ENCODE measurements at places on chromosomes 5 and 9.

- no peak for DNase-seq
These were observed 155.7 kb upstream of the EFNA5 start for GRCh38 chr5:107826311-107827000.

DNA sequence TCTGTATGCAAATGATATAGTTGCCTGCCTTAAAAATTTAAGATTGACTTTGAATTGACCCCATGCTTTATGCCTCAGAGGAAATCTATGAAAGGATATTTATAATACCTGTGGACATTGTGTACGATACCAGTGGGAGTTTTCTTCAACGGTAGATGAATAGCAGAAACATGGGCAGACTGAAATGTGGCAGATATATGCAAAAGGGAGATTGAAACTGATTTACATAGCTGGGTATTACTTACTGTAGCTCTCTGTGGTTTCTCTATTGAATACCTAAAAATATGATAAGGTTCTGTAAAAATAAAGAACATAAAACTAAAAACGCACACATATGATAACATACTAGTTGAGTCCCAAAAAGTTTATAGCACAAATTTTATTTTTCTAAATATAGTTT is 345.2 kb upstream of the PCSK5 start:
- DNase-seq = no peak

- peak; percentile 31 for DNase-seq
These were observed 15.3 kb upstream of the RNF130 start for GRCh38 chr5:180086816-180087399.

DNA sequence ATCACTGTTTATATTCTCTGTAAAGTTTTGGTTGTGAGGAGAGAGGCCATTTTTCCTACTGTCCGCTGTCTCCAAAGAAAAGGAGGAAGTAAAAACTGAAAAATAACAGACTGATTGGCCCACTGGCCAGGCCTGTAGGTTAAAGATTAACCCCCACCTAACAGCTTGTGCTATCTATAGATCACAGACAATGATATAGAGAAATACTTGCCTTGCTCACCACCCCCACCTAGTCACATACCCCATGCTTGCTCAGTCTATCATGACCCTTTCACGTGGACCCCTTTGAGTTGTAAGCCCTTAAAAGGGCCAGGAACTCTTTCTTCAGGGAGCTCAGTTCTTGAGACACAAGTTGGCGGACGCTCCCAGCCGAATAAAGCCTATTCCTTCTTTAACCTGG is 357.4 kb downstream of the PRDM9 start:
- DNase-seq = peak; percentile 79

- DNase-seq = no peak
These were observed 28.4 kb upstream of the TLE1 start for GRCh38 chr9:81717747-81718077.

DNA sequence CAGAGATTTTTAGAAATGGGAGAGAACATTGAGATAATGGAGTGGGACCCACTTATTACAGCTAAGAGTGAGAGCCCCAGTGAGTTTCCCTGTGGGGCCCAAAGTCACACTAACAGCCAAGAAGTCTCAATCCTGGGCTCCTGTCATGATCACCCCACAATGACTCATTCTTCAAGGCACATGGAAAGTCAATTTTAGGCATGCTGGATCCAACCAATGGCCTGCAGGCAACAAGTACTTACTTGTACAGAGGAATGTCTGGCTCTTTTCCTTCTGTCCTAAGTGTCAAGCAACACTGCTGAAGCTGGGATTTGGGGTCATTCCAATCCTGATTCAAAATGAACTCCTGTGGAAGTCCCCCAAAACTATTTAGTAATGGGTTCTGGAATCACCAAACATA is 123.1 kb downstream of the DROSHA start:
- no peak for DNase-seq

- DNase-seq = no peak
These were observed 338.9 kb upstream of the KLF9 start for GRCh38 chr9:70753311-70753710.

DNA sequence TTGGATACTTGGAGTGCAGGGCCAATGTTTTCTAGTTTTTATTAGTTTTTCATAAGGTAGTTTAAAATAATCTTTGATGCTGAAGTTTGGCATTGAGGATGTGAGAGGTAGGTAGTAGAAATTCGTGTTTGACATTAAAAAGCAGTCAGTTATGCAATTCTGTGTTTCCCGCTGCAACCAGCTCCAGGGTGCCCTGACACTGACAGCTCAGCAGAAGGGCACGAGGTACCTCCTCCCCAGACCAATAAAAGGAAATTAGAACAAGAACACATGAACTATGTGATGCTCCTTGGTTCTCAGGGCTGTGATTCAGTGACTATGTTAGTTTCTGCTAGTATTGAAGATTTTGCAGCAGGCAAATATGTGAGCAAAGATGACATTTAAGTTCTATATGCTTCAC is 40.2 kb downstream of the NSUN2 start:
- no peak for DNase-seq

GRCh38 chr5:112846556-112846955 is 14.5 kb upstream of the SRP19 start:
- no peak for DNase-seq

- no peak for DNase-seq
These were observed 310.9 kb downstream of the TRIM36 start for GRCh38 chr5:114858665-114859437.

GRCh38 chr5:178396796-178397720 is 164.5 kb upstream of the PHYKPL start:
- no peak for DNase-seq

DNA sequence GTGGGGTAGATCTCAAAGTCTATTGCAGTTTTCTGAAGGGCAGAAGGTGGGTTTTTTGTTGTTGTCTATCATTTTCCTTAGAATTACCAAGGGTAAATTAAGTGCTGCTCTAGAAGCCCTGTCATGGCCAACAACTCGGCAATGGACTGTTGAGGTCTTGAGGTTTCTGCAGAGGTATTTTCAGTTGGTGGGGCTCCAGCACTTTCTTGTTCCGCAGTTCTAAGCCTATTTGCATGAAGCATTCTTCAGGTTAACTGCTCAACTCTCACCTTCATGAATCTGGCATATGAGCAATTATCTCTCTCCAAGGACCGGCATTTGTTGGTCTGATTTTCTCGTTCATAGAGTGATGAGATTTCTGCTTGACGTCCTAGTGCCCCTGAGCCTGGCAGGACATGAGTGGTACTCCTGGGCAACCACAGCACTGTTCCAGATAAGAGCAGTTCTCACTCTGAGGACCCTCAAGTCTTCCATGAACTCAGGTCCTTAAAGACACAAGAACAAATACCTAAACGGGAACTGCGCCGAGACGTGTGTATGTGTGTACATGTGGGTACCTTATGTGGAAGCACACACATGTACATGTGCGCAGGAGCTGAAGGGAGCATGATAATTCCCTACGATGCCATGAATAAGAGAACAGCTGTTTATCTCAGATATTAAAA is 544.5 kb downstream of the CSNK1G3 start:
- no peak for DNase-seq

DNA sequence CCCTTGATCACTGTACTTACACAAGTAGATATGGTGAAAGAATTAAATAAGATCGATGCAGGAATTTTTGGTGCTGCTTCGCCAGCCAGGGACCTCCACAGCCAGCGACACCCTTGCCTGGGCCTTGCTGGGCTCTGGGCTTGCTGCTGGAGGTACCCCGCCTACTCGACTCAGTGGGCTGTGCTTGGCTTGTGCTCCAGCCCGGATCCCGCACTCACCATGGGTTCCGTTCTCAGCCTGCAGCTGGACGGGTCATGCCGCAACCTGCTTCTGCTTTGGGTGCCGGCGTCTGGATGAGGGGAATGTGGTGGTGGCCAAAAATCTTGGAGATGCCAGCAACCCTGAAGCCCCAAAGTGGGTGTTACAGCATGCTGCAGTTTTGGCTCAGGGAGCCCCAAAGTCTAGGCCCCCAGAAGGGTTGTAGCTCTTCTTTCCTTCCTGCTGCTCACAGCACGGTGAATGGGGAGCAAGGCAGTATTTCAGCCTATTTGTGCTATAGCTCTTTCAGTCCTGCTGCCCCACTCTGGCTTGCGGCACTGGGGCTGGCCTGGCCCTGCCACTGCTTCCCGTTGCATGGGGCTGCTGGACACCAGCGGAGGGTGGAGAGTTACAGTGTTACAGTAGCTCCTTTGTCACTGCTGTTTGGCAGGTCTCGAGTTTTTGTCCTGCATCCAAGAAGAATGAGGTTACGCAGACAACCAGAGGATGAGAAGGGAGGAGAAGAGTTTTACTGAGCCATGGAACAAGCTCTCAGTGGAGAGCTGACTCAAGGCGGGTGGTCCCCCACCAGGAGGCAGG is 48.0 kb downstream of the TARS1 start:
- no peak for DNase-seq

- DNase-seq = no peak
These were observed 194.3 kb upstream of the TRPC7 start for GRCh38 chr5:136559651-136560050.

DNA sequence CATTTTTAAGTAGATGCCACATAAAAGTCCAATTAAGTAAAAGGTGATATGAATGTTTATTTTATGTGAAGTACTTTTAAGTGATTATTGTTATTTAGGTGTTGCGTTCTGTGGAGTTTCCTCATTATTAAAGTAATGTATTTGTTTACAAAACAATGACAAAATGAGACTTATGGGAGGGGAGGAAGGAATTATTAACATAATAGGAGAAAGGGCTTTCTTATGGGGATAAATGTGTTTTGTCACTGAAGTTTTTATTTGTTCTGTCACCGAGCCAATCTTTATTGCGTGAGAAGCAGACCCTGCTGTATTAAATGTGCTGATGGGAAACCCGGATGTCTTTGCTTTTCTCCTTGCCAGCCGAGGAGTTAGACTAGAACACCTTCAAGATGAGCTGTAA is 44.5 kb downstream of the TRIO start:
- DNase-seq = no peak

DNA sequence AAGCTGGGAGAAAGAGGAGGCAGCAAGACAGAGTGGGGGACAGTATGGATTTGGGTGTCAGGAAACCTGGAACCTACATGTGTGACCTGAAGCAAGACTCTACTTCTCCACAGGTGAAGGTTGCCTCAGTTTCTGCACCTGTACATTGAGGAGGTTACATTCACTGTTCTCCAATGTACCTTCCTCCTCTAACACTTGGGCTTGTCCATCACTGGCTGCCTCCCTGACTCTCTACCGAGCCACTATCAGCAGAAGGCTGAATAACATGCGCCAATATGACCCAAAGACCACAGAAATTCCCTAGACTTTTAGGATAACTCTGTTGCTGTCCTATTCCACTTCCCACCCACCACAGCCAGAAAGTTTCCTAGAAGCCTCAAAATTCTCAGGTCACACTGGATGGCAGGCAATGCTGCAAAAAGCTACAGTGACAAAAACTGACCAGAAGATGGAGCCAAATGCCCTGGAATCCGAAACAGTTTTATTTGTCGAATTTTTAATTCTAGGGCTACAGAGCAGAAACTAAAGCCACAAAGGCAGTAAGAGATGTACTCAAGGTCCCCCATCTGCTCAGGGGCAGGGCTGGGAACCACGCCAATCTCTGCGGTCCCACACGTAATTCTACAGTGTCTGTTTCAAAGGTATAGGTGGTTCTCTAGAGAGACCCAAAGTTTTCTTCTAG is 64.4 kb downstream of the FAM114A2 start:
- peak; percentile 79 for DNase-seq

DNA sequence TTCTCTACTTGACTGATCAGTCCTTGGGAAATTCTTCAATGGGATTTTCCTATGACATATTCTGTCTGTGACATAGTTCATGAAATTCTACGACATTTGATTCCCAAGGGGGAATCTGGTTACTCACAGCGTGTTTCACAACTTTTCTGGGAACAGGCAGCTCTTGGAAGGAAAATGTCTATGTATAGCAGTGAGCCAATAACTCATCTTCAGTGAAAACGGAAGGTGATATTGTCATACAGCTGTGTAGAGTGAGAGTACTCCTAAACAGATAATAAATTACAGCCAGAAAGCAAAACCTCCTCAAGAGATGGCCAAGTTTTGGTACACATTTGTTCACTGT is 91.4 kb downstream of the C9orf152 start:
- no peak for DNase-seq

GRCh38 chr9:27022920-27023319 is 17.4 kb upstream of the LRRC19 start:
- DNase-seq = no peak

DNA sequence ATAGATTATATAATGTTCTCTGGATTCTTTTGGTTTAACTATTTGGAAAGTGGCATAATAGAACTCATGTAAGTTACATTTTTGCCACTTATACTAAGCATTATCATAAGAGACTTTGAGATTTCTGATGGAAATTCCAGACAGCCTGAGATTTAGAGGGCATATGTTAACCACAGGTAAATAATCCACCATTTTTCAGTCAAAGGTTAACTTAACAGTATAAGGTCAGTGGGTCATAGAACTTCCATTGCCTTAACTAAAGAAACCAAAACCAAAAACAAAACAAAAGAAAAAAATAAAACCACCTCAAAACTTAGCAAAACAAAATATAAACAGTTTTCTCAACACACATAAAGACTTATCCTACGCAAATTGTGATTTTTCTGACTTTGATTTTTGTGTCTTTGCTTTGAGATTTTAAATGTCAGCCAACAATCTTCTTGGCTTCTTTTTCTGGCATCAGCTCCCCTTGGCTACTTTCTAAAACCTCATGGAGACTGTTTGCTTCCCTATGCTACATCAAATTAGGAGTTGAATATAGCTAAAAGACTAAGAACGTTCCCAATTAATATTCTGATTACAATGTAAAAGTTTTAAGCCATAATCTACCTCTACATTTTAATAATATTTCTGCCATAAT is 430.1 kb upstream of the DAB2 start:
- no peak for DNase-seq

GRCh38 chr5:170479484-170479883 is 24.3 kb upstream of the KCNIP1 start:
- no peak for DNase-seq

- DNase-seq = no peak
These were observed 20.4 kb downstream of the KLHL3 start for GRCh38 chr5:137715456-137715855.

DNA sequence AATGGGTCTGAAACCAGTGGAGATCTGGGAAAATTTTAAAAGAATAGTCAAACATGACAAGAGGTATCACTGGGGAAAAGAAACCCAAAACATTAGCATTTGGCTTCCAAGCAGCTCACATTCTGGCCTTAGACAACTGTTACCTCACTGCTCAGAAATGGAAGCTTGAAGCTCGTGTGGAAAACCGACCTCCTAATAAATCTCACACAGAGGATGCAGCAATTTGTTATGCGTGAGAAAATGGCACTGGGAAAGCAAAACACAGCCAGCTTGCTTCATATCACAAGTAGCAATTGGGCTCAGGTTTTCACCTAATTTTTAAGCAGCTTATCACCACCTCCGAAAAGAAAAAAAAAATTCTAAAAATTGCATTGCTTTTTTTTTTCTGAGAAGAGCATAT is 103.3 kb upstream of the TAS2R1 start:
- no peak for DNase-seq

GRCh38 chr5:125492977-125493376 is 746.5 kb upstream of the ZNF608 start:
- no peak for DNase-seq

DNA sequence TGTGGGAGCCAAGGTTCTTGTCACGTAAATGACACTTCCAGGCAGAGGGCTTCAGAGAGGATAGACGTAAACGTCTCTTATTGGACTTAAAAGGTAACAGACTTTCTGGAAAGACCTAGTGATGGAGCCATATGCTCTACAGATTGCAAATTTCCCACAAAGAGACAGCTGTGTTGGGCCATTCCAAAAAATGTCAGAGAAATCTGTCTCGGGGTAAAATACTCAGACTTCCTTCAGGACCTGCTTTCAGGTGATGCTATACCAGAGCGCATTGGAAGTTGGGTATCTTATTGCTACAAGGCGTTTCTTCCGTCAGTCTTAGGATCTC is 29.2 kb downstream of the PROP1 start:
- no peak for DNase-seq

Data from erythroblast (primary cell).